Activated gamma-delta T cell treated with anti-CD3 and anti-CD28 coated beads, Interleukin-2, amount 50 U/mL, for 16 hours (primary cell): ENCODE measurements at places on chromosomes 12 and 14.

DNA sequence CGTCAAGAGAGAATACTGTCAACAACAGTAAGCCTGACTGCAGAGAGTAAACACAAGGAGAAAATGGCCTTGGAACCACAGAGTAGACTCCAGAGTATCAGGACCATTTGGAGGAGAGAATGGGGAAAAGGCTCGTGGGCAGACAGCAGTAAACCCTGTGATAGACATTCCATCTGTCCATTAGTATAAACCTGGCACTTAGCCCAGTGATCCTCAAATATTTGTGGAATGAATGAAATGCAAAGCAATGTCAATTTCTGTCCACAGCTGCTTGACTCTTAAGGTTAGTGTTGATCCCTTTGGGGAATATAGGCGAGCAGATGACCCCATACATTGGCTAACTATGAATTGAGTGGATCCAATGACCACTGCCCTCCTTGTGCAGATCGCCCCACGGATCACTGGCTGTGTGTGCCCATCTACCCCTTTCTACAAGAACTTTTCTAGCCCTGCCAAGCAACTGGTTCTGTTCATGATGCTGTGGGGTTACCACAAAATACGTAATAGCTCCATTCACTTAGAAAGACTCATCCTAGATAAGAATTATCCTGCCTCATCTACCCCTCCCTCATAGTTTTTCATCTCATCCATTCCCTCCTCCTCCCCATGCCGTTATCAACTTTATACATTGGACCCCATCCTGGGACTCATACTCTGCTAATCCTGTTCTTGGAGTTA is 846.8 kb downstream of the NRXN3 start:
- no peak for DNase-seq

DNA sequence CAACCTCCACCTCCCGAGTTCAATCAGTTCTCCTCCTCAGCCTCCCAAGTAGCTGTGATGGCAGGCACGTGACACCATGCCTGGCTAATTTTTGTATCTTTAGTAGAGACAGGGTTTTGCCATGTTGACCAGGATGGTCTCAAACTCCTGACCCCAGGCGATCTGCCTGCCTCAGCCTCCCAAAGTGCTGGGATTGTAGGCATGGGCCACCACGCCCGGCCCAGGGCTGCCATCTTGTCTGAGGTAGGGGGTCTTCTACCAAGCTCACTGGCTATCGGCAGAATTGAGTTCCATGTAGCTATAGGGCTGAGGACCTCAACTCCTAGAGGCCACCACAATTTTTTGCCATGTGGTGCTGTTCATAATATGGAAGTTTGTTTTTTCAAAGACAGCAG is 115.6 kb downstream of the EGLN3 start:
- no peak for DNase-seq

DNA sequence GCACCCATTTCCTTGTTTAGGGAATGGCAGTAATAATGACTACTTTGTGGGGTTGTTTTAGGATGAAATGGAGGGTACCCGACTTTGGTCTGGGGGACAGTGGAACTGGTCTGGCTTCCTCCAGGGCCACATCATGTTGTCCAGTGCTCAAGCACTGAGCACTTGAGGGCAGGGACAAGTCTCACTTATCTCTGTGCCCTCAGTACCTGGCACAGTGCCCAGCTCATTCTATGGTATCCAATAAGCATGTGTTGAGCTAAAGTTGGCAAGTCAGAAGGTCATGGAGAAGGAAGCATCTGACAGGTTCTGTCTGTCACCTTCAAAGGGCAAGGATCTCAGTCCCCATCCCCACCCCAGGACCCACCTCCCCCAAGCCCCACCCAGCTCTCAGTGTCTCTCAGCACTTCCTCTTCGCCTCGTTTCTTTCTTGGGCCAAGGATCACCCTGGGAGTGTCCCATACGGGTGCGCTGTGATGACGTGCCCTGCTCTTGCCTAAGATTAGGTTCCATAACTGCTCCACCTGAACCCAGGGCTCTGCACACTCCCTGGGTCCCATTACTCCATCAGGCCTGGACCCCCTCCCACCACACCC is 24.3 kb upstream of the TMEM106C start:
- no peak for DNase-seq

- DNase-seq = no peak
Measured at GRCh38 chr12:25745281-25745680, 192.2 kb upstream of the LMNTD1 start.

DNA sequence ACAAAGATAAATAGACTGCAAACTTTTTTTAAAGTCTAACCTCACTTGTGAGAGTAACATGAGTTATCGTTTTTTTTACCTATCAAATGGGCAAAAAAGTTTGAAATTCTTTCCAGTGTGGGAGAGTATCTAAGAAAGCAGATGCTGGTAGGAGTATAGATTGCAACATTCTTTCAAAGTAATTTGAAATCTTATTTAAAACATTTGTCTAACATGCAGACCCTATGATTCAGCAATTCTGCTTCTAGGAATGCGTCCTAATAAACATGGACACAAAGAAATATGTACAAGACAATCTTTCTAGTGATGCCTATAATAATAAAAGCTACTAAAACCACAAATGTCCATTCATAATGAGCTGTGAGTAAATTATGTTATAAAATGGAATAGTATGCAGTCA is 110.4 kb upstream of the TMCC3 start:
- no peak for DNase-seq

GRCh38 chr12:51008329-51009055 is 17.7 kb downstream of the SLC11A2 start:
- no peak for DNase-seq

- DNase-seq = no peak
Measured at GRCh38 chr12:113831016-113831415, 135.1 kb downstream of the RBM19 start.

DNA sequence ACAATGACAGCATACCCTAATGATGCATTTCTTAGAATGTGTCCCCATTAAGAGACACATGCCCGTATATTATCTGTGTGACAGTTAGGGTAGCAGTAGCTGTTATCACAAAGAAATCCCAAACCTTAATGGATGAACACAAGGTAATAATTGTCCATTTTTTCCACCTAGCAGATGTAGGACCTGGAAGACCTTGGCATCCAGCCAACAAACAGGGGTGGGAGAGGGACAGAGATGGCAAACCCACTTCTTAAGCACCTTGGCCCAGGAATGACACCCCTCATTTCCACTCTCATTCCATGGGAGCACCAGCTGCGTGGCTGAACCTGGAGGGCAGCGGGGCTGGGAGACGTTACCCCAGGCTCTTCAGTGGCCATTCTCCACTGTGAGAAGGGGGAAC is 679.0 kb downstream of the AACS start:
- no peak for DNase-seq

- no peak for DNase-seq
Measured at GRCh38 chr14:105436891-105437722, 17.5 kb downstream of the MTA1 start.

DNA sequence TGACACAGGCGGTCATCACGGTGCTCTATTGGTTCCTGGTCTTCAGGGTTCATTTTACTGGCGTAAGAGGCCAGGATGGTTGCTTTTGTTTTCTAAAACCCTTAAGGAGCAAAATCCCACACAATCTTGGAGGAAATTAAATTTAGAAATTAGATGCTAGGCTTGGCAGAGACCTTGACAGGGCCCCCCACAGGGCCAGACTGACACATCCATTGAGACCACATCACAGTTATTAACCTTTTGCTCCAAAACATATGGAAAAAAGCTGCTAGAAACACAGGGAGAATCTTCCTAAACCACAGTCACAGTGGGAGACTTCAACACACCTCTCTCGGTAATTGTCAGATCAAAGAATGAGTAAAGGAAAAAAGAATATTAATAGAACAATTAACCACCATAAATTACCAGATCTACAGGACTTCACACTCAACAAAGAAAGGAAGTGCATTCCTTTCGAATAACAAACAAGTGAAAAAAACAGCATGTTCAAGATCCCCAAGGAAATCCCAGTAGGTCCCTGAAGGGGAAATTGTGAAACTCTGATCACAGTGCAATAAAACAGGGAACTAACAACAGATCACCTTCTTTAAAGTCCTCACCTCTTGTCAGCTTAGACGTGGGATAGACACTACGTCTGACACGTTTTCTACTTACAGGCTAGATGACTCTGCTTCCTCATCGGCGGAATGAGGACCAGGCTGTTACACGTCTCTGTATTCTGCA is 40.2 kb upstream of the TMEM179 start:
- no peak for DNase-seq

- no peak for DNase-seq
Measured at GRCh38 chr12:18135509-18135908, 45.5 kb upstream of the RERGL start.

DNA sequence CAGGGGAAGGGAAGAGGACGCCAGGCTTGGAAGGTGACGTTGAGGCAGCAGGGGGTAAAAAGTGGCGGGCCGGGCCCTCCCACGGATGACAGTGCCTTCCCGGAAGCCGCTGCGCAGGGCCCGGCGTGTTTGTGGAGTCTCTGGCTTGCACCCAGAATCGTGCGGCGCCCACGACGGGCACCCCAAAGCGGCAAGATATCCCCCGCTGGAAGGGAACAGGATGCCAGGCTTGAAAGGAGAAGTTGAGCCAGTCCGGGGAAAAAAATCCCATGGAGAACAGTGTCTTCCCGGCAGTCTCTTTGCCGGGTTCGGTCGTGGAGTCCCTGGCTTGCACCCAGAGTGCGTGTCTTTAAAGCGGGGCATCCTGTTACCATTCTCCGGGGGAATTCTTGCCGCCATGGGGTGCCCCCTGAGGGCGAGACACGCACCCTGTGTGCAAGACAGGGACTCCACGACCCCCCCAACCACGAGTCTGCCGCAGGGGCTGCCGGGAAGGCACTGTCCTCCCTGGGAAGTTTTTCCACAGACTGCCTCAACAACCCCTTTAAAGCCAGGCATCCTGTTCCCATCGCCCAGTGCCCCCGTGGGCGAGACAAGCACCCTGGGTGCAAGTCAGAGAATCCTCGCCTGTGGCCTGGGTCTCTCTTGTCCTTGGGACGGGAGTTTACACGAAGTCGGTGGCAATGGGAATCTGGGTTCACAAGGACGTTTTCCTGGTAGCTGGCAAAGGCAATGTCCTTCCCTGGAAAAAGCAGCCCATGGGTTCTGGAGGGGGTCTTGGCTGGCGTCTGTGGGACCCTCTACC is 156.1 kb upstream of the ALG10B start:
- no peak for DNase-seq

GRCh38 chr14:70993931-70994330 is 86.7 kb downstream of the PCNX1 start:
- DNase-seq = no peak

GRCh38 chr14:92984082-92984788 is 61.3 kb downstream of the CHGA start:
- DNase-seq = no peak

GRCh38 chr12:104299842-104300481 is 3.6 kb upstream of the EID3 start:
- DNase-seq = no peak

GRCh38 chr14:21866479-21866878 is 192.9 kb upstream of the OR4E1 start:
- DNase-seq = no peak

DNA sequence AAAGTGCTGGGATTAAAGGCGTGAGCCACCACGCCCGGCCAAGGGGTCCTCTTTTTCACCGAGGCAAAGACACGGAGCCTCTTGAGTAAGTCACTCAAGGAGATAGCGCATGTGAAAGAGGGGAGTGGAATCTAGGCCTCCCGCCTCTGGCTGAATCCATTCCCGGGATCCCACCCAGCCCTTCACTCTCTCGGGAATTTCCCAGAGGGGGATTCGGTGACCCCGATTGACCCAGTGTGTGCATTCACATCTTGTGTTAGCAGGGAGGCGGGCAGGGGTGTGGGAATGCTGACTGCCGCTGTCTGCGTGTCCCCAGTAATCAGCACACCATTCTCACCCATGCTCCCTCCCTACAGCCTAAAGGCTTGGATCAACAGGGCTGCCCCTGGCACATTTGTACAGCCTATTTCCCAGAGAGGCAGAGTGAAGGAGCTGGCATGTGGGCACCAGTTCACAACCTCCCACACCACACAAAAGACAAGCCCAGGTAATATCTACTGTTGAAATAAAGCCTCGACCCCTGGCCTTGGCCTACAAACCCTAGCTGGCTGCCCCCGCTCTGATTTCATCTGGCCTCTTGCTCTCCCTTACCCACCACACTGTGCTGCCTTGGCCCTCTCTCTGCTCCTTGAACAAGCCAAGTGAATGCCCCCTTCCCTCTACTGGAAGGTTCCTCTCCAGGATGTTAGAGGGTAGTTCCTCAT is 1.3 kb upstream of the LTBP2 start:
- no peak for DNase-seq

GRCh38 chr12:27646149-27646548 is 50.1 kb upstream of the REP15 start:
- DNase-seq = no peak

- no peak for DNase-seq
Measured at GRCh38 chr14:39784461-39784860, 352.2 kb upstream of the FBXO33 start.

DNA sequence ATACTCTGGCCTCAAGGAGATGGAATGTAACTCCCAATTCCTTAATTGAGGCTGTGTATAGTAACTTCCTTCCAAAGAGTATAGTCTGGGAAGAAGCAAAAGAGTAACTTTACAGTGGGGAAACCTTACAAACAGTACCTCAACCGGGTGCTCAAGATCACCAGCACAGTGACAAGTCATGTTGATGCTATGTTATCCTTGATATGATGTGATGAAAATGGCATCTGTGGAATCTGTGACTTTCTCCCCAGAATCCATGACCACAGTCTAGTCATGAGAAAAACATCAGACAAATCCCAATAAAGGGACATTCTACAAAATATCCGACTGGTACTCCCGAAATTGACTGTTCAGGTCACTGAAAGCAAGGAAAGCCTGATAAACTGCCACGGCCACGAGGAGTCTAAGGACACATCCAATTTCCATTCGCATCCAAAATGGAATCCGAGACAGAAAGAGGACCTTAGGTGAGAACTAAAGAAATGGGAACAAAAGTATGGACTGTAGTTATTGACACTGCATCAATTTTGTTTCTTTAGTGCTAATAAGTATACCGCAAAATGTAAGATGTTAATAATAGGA is 97.3 kb upstream of the FRMD6 start:
- DNase-seq = no peak

DNA sequence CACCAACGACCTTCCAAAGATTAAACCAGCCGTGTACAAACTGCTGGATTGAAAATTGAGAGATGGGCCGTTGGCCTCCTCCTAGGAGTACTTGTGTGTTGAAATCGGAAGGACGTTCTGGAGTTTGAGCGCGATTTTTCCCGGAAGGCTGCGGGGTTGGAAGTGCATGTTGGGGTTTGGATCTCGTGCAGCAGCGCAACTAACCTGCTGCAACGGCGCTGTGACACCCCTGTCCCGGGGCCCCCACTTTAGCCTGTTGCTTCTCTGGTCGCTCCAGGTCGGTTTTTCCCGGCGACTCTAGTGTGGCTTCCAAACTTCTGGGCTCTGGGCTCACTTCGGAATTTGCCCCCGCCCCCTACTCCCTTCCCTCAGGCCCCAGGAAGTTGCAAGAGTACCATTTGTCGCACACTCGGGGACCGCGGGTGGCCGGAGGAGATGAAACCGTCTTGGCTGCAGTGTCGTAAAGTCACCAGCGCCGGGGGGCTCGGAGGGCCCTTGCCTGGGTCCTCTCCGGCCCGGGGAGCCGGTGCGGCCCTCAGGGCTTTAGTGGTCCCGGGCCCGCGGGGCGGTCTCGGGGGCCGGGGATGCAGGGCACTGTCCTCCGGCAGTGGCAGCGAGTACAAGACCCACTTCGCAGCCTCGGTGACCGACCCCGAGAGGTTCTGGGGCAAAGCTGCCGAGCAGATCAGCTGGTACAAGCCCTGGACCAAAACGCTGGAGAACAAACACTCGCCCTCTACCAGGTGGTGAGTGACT is at the start of gene ACSS3:
Gene ACSS3, plus strand, starts transcription at position 394 of the 756 bp plus-strand sequence. Its CDS starts 42 bp downstream, at position 436.
- no peak for DNase-seq
